ENCODE measurements at places on chromosomes 7 and 10.

DNA sequence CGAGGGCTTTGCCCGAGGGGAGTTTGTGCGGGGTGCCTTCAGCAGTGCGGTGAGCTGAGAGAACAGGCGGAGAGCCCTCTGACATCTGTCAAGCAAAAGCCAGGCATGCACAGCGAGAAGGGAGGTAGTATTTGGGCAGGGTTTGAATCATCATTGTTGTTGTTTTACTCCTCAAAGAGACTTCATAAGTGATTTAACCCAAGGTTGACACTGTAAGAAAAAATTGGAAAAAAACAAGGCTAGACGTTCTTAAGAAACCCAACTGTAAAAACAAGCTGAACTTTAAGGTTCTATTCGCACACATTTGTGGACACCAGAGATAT, 1.3 kb downstream of the ADAM22 start:
- no peak for DNase-seq

GRCh38 chr7:129298268-129298893, 73.6 kb downstream of the AHCYL2 start:
- DNase-seq: peak; percentile 66

DNA sequence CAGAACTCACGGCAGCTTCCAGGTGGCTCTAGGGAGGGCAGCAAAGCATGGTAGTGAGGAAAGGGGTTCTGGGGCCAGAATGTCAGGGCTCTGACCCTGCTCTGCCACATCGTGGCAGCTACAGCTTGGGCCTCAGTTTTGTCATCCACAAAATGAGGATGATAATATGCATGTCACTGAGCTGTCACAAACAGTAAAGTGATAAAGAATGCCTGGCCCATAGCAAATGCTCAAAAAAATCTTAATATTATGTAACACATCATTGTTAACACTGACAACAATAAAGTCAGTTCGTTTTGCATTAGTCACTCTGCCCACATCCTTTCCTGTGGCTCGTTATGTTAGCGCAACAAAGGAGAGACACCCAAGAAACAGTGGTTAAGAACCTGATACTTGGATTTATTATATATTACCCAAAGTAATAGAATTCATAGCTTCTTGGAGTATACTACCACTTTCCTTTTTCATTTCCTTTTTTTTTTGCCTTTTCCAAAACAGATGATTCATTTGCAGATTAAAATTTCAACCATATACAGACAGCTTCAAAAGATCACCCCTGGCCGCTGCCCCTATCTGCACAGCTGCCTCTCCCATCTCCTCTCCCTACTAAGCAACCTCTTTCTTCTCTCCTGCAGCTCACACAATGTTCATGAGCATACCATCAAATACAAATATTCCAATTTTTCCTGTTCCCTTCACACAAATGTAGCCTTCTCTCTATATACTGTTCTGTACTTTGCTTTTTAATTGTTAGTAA, 45.5 kb upstream of the DDC start:
- no peak for DNase-seq

DNA sequence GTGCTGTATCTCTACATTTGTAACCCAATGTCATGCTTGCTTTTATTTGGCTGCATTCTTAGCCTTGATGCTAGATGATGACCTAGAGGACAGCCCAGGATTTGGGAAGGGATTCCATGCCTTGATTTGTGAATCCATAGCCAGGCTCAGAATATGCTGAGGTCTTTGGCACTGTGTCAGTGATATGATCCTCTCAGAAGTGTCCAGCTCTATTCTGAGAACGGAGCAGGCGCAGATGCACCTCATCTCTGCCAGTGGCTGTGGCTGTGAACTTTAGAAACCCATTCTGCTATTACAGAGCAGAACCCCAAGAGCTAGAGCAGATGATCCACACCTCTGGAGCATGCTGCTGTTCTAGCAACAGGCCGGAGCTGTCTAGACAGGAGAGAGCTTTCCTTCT, 212.8 kb downstream of the TRIL start:
- DNase-seq: no peak

DNA sequence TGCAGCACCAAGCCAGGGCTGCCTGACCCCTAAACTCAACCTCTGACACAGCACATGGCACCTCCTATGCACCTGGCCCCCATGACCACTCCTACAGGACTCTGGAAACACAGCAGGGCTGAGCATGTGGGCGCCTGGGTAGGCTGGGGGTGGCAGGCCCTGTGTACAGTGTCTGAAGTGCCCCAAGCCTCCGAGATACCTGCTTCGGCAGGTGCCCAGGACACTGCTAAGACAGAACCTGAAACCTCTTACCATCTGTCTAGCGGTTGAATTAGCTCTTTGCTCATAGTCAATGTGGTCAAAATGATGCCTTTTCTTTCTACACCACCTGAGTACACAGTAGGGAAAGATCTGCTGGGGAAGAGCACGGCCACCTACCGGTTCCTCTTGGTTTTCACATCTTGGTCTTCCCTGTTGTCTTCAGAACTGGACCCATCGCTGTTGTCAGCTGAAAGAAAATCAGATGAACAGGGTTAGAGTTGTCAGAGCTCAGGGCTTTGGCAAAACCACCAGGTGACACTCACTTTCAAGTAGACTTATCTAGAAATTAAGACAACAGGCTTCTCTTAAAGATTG, 177.4 kb downstream of the TCERG1L start:
- no peak for DNase-seq

DNA sequence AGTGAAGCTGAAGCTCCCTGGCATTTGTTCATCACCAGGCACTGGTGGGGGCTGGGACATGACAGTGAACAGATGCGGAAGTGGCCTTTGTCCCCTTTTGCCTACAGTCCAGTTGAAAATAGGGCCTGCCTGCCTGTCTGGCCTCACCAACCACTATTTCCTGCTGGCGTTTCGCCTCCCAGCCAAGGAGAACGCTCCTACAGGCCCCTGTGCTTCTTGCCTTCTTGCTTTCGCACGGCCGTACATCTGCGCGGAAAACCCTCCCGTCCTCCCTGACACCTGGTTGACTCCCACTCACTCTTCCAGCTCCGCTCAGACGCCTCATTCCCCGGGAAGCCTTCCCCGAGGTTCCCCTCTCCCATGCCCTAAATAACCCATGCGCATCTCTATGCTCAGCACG, 317.3 kb downstream of the PRPF18 start:
- DNase-seq: no peak

DNA sequence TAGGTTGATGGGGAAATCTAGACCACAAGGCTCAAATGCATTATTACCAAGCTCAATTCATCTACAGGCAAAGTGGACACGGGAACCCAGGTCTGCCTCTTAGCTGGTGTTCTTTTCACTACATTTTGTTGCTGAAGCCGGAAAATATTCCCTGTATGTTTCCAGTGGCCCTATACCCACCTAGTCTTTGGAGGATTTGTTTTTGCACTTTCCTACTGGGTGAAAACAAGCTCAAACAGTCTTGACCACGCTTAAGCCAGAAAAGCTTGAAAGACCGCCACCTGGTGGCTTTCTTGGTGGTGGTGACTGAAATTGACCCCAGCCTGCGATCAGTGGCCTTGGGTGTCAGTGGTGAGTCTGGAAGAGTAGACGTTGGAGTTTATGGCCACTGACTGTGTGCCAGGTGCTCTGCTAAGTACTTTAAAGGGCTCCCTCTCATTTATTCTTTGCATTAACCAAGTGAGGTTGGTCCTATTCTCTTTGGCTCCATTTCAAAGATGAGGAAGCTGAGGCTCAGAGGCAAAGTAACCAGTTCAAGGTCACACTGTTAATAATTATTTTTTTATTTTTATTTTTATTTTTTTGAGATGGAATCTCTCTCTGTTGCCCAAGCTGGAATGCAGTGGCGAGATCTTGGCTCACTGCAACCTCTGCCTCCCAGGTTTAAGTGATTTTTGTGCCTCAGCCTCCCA, 11.1 kb upstream of the CRTAC1 start:
- DNase-seq: peak; percentile 53

GRCh38 chr7:78260826-78261225, 462.3 kb downstream of the PHTF2 start:
- DNase-seq: no peak

DNA sequence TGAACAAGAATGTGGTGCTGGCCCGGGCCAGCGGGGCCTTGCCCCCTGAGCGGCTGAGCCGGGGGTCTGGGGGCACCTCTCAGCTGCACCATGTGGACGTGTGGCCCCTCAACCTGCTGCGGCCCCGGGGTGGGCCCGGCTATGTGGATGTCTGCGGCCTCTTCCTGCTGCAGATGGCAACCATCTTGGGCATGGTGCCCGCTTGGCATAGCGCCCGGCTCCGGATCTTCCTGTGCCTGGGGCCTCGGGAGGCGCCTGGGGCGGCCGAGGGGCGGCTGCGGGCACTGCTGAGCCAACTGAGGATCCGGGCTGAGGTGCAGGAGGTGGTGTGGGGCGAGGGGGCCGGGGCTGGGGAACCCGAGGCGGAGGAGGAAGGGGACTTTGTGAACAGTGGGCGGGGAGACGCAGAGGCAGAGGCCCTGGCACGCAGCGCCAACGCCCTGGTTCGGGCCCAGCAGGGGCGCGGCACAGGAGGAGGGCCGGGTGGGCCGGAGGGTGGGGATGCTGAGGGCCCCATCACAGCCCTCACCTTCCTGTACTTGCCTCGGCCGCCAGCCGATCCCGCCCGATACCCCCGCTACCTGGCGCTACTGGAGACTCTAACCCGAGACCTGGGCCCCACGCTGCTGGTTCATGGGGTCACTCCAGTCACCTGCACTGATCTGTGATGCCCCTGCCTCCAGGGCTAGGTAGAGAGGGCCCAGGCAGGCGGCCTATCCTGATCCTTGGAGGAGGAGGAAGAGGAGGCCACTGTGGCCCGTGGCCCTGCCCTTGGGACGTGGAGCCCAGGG, 1.1 kb upstream of the TRIP6 start:
- peak; percentile 68 for DNase-seq

- DNase-seq: no peak
These were observed 133.7 kb upstream of the RSU1 start for GRCh38 chr10:16950656-16951601.
